ENCODE measurements at places on chromosomes 11 and 22.

DNA sequence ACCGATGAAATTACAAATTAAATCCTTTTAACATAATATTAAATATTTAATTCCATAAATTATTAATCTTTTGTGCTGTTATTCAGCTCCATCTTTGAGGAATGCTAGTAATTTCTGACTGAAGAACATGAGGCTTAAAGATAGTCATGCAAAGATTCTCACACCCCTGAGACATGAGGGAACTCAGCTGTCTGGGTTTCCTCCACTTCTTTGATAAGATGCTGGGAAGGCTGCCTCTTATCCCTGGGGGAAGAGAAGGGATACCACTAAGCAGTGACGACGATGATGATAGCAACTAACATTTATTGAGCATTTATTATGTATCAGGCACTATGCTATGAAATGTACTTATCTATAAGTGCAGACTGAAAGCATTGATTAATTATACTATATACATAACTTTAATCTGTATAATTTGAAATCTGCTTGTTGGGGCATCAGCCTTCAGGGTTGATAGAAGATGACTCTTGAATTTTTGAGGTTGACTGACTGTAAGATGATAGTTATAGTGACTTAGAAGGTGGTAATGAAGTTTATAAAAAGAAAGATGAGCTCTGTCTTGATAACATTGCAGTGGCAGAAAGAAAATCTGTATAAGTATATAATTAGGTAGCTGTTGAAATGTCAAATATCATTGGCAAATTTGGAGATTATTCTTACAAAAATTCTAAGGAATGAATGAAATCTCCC, 78.4 kb downstream of the SIK2 start:
- DNase-seq = no peak

GRCh38 chr22:23246982-23247766, 66.9 kb downstream of the BCR start:
- no peak for DNase-seq

DNA sequence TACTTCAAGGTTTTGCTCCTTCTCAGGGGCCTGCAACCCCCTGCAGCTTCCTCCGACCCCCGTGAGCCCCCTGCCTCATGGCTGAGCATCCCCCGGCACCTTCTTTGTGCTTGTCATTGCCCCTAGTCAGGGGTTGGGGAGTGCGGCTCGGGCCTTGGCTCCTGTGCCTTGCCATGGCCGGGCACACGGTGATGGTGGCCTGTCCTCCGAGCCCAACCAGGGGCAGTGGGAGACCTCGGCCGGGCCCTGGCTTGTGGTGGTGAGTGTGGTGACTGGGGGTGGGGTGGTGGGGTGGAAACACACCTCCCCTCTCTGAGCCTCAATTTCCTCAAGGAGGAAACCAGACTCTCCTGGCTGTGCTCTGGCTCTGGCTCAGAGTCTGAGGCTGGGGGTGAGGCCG, 1.5 kb upstream of the MRGPRG start:
- DNase-seq = no peak

GRCh38 chr11:131910523-131911387, 540.3 kb downstream of the NTM start:
- peak; percentile 50 for DNase-seq

DNA sequence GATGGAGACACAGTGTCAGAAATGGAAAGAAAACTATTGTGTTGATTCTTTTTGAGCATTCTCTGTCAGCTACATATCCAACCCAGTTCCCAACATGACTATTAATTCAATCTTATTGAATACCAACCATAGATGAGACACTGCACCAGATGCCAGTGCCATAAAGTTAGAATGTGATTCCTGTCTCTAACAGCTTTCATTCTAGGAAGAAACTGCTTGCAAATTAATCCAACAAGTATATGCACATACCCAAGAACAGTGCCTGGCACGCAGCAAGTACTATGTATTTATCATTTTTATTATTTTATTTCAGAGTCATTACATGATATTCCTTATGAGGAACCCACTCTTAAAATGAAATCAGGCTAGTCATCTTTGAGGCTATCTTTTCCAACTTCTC, 34.5 kb downstream of the SLC5A12 start:
- DNase-seq = no peak

DNA sequence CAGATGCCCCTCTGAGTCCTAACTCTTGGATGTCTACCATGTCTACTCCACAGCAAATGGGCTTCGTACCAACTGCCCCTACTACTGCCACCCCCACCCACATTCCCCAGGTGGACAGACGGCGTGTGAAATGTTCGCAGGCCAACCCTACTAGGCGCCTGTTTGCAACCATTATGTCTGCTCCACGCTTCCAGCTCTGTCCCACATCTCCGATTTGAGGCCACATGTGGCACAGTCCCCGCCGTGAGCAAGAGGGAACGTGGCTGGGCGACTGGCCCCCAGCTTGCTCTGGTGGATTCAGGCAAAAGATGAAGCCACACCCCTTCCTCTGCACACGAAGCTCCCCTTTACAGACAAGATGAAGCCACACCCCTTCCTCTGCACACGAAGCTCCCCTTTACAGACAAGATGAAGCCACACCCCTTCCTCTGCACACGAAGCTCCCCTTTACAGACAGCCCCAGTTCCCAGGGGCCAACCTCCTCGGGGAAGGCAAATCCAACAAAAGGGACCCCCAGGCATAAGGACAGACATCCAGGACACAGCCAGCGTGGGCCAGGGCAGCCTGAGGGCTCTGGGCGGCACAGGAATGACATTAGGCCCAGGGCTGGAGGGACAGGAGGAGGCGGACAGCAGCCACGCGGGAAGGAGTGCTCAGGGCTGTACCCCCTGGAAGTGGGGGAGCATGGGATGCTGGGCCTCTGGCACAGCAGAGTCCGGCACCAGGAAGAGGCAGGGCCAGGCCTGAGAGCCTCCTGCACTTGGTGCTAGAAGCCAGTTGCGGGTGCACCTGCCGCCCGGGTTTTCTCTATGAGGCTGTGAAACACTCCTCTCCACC, 106.2 kb downstream of the SHANK2 start:
- no peak for DNase-seq

DNA sequence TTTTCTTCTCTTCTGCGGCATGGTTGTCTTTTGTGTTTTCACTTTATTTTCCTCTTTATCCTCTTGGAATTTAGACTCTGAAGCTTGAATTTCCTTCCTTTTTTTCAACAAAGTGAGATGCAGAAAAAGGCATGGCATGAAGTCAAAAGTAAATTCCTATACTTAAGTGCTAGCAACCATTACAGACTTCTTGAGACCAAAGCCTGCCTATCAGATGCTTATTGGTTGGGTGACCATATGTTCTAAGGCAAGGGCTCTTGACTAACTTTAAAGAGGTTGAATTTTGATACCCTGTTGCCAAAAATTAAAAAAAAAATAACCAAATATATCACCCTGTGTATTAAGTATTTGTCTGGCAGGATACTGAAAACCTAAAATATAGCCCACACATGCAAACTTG, 237.4 kb downstream of the TMEM135 start:
- no peak for DNase-seq

DNA sequence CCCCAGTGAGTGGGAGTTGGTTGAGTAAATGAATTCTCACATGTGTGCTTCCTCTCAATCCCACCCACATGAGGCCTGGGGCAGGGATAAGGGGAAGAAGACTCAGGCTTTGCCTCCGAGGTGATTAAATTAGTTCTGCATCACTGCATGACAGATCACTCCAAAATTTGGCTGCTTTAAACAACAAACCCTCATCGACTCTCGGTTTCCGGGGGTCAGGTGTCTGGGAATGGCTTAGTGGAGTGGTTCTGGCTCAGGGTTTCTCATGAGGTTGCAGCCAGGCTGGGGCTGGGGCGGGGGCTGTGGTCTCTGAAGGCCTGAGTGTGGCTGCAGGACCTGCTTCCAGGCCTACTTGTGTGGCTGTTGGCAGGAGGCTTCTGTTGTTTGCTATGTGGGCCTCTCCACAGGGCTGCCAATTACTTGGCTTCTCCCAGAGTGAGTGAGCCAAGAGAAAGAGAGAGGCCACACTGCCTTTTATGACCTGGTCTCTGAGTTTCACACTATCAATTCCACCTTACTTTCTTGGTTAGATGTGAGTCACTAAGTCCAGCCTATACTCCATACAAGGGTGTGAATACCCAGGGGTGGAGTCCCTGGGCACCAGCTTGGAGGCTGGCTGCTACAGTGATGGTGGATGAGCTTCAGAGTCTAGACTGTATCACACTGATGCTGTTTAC, 15.9 kb downstream of the MOGAT2 start:
- DNase-seq = peak; percentile 78

DNA sequence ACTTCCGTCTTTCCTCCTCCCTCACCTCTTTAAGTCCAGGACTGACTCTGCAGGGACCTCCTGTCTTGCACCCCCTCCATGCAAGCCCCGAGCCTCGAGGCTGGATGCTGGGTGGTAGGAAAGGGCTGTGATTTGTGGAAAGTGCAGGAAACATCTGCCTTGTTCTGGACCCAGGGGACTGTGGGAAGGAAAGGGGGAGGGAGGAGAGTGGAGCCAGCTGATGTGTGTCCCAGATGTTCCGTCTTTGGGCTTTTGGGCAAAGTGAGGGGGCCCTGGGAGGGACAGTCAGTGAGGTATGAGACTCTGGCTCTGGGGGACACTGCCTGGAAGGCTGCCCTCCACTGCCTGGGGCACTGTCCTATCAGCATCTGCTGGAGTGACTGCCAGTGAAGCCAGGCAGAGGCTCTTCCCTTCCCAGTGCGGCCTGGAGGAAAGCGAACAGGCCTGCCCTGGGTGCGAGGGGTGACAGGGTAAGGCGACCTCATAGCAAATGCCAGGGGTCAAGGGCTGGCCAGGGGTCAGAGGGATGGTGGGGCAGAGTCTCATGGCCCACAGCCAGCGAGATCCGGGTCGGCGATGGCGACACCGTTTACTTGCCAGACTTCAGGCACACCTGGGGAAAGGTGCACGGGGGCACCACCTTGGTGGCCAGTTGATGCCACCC, 1.7 kb downstream of the MRGPRD start:
- DNase-seq = no peak

All from large intestine (tissue), 12 donors.